SIG-M5 (cell line): ENCODE measurements at places on chromosomes 1 and 21.

- no peak for DNase-seq
Measured at GRCh38 chr1:242033447-242033846, 34.5 kb upstream of the MAP1LC3C start.

GRCh38 chr1:7151978-7152377 is 366.7 kb downstream of the CAMTA1 start:
- no peak for DNase-seq

GRCh38 chr1:15070145-15070748 is 83.3 kb upstream of the TMEM51 start:
- DNase-seq = no peak

- no peak for DNase-seq
Measured at GRCh38 chr21:38729754-38730379, 75.9 kb upstream of the ETS2 start.

GRCh38 chr1:108080448-108080847 is 115.5 kb upstream of the VAV3 start:
- DNase-seq = no peak

GRCh38 chr1:243959998-243960397 is 91.1 kb upstream of the ZBTB18 start:
- no peak for DNase-seq

DNA sequence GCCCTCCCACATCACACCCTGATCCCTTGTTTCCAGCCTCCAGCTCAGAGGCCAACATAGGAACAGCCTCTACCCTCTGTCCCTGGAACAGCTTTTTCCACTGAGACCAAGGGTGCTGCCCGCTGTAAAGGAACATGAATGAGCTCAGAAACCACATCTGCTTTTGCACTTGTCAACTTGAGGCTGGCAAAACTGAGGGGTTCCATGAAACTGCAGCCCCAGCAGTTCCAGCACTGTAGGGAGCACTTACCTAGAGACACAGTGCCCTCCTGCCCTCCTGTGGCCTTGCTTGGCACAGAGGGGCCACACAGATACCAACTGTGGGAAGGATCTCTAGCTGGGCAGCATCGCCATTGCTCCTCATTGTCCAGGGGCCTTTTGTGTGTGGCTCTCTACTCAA is 51.7 kb downstream of the ITPKB start:
- DNase-seq = no peak

DNA sequence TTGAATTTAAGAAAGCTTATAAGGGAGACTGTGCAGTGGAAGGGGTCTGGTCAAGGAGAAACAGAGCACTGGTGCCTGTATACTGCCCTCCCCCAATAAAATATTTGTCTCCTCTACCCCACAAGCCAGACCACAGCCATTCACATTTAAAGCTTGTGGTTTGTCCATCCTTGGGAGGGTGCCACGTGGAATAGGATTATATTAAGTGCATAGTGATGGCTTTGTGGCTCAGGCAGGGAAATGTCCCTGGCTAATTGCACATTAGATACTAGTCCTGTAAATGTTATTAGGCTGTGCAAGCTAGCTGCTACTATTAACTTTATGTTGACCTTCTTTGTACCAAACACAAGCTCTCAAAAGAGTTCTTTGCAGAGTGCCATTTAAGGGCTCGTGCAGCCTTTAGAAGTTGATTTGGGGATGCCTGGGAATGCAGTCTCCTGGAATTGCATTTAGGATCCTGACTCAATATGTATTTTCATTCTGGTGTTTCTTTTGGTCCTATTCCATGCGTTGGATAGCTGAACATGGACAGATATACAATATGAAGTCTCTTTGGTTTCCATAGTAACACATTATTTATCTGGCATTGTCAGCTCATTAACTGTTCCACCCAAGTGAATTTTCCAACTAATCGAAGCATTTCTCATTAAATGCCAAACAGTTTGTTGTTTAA is 210.6 kb downstream of the ROR1 start:
- DNase-seq = no peak

DNA sequence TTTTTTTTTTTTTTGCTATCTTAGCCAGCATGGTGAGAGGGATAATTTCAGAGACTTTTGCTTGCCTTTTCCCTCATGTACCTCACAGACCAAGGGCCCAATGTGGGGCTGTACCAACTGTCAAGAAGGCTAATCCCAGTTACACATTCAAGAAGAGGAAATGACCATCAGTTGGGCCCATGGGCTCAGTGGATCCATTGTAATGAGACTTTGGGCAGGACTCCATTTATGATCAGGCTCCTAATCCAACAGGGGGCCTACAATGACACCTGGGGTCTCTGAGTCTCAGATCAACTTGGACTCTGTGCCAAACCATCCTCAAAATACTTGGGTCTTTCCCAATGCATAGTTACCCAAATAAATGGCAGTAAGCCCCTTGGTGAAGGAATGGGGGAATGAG is 450.4 kb upstream of the VAMP3 start:
- DNase-seq = no peak

DNA sequence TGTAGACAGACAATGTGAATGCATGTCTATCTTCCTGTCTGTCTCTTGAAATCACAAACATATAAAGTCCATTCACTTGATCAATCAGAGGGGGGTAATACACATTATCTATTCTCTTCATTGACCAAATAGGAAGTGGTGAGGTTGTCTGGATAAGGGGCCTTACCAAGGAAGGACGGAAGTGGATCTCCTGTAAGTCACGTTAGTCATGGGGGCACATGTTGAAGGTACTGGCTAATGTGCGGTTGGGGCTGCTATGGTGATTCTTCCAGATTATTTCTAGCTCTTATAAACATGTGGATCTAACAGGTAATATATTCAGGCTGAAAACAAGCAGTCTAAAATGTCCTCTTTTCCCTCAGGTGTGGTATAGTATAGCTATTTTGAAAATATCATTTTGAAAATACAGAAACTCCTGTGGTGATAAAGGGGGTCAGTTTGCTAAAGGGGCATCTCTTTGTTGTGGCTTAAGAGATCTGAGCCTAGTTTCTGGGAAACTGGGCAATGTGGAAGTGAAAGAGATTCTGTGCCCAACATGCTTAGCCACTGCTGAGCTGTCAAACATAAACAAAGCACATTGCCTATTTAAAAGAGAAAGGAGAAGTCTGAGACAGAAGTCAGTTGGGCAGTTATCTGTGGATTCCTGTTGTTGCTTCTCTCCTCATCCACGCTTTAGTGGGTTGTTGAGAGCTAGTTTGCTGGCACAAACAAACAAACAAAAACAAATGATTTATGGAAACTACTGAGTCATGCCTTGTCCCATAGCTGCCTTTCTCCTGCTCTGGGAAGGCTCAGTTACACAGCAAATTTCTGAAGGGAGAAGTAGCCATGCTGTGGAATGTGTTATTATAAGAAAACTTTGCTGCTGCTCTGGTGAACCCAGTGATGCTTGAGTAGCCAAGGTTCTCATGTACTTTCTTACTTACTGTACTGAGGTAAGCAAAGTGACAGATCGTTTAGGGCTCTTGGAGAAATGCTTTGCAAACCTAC is 166.9 kb downstream of the HLX start:
- DNase-seq = peak; percentile 89

- DNase-seq = no peak
Measured at GRCh38 chr1:35044431-35044830, 12.7 kb upstream of the ZMYM6 start.

DNA sequence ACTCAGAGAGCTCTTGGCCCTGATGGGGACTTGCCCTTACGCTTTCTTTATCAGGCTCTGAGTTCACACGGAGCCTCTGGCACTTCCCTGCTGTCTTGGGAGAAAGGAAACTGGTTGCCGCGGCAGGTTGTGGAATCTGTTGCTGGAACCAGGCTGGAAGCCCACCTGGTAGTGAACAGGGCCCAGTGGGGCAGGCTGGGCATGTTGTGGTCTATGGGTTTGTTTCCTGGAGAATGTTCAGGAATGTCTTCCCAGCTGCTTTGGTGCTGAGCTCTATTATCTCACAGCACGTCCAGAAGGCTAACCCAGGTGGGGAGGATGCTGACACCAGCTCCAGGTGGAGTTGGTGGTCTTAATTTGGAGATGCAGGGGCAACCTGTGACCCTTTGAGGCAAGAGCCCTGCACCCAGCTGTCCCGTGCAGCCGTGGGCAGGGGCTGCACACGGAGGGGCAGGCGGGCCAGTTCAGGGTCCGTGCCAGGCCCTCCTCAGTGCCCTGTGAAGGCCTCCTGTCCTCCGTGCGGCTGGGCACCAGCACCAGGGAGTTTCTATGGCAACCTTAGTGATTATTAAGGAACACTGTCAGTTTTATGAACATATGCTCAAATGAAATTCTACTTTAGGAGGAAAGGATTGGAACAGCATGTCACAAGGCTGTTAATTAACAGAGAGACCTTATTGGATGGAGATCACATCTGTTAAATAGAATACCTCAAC is 33.3 kb upstream of the TDRD10 start:
- no peak for DNase-seq

DNA sequence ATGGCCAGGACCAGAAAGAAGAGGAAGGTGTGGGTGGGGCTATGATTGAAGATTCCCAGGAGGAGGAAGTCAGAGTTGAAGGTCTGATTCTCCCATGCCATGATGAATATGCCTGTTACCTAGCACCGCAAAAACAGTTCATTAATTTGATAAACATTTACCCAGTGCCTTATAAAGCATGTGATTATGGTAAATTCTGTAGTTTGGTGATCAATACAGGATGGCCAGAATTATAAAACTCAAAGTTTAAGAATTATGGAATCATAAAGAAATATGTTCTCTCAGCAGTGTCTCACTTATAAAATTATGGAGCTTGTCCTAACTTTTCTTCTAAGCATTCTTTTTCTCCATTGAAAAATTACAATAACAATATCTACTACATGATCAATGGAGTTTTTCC is at the start of gene OR2M7:
Gene OR2M7, minus strand, starts transcription at position 101 of the 400 bp plus-strand sequence. Its CDS starts 0 bp downstream, at position 101.
- DNase-seq = no peak

DNA sequence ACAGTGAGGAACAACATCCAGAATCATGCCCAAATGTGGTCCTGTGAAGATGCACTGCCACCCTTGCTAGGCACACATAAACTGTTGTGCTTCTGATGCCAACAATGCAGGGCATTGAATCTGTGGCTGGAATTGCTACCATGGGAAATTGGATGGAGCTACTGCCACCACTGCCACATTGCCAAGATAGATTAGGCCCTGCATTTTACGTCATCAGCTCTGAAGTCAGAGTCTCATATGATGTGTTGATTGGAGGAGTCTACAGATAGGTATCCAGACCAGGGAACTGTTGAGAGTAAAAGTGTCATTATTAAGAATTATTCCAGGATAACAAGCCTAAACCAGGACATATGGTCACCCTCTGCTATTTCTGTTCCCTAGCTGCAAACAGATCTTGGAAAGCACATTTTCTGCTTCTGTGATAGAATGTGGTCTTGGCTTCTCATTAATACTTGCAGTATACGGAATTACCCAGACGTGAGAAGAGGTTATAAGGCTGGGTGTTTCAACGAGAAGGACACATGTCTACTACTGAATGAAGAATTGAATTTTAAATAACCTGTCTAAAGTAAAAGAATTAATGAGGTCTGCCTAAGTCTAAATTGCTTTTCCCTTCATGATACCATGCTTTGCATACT is 106.6 kb downstream of the TNNI3K start:
- no peak for DNase-seq

DNA sequence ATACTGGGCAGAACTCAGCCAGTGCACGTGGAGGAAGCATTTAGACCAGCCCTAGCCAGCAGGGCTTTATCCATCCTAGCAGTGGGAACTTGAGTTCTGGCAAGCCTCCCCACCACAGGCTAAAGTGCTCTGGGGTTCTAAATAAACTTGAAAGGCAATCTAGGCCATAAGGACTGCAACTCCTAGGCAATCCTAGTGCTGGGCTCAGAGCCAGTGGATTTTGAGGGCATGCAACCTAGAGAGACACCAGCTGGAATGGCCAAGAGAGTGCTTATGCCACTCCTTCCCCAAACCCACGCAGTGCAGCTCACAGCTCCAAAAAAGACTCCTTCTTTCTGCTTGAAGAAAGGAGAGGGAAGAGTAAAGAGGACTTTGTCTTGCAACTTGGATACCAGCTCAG is 70.5 kb upstream of the APOBEC4 start:
- no peak for DNase-seq

DNA sequence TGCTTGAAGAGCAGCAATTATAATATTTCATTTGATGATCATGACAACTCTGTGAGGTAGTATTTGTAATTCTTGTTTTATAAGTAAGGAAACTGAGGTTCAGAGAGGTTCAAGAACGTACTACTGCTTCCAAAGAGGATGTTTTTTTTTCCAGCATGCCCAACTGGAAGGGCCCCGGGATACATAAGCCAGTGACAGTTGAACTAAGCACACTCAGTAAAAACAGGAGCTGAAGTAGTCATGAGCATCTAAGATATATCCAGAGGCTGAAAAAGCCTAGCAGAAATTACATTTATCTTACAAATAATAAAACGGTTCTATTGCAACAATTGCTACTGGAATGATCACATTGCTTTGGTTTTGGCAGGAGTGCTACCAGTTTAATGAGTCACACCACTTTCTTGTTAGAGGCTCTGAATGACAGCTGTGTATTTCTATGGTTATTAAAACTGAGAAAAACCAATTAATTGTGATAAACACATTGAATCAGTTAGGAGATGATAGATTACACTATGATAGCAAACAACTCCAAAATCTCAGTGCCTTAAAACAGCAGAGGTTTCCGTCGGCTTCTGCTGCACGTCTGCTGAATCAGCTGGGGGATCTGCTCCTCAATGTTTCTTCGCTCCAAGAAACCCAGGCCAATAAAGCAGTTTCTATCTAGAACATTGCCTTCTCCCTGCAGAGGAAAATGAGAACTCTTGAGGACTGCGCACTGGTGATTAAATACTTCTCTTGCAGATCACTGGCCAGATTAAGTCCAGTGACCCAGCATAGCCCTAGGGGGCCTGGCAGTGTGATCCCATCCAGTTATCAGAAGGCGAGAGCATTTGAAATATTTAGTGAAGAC is 522.7 kb downstream of the PLPP3 start:
- DNase-seq = no peak

DNA sequence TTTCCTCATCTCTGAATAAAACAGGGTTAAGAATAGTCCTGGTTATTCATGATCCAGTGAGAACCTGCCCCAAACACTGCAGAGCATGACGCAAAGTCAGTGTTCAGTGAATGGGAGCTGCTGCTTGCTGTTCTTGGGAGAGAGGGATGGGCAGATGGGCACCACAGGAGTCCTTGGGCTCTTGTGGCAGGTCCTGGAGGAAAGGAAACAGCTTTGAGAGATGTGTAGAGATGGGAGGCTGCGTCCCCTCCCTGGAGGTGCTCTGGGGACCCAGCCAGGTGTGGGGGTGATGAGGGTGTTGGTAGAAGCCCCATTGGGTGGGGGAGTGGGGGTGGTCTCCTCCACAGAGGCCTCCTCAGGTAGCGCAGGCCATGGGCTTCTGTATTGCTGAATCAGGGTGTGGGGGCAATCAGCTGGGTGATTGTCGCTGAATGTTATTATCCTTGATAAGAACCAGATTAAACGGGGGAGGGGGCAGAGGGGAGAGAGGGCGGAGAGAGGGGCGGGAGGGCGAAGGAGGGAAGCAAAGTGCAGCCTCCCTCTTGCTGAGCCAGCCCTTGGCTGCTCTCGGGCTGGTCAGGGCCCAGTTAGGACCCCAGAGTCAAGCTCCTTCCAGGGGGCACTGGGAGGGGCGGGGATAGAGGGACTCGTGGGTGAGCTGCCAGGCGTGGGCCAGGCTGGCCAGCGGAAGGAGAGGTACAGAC is 22.9 kb upstream of the CASZ1 start:
- no peak for DNase-seq
